ENCODE measurements at places on chromosomes 7 and 10. TPM values are rescaled to one million over a fixed set of nuclear protein-coding genes. Genes with fewer than 3 reads are reported as not detected.

- no peak for DNase-seq
Measured at GRCh38 chr7:100212631-100213286, 7.0 kb upstream of the PVRIG start.

- DNase-seq, result no peak
Measured at GRCh38 chr10:45379891-45380540, 6.0 kb downstream of the ALOX5 start.

GRCh38 chr7:47454069-47454973 lies 127.6 kb downstream of the TNS3 start:
- no peak for DNase-seq

DNA sequence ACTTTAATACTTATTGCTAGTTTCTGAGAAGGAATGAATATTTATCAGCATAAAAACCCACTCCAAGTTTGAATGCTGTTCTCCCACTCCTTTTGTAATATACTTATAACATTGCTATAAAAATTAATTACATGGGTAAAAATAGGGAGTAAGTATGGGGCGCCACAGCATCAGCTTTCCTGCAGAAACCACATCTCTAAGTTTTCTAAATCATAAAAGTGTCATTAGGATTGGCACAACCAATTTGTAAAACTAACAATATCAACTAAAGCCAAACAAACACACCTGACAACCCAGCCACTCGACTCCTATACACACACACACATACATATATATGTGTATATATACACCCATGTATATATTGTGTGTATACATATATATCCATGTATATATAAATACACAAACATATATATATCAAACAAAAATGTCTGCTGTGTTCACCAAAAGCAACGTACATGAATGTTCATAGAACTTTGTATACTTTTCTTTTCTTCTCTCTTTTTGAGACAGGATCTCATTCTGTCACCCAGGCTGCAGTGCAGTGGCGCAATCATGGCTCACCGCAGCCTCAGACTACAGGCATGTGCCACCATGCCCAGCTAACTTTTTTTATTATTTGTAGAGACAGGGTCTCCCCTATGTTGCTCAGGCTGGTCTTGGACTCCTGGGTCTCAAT lies 14.8 kb upstream of the LRRC17 start:
- no peak for DNase-seq

GRCh38 chr7:2932402-2933251 lies 88.5 kb upstream of the GNA12 start:
- no peak for DNase-seq

WEE2 gene
- total RNA-seq, result not detected

- no peak for DNase-seq
Measured at GRCh38 chr10:7872041-7872442, 53.7 kb downstream of the TAF3 start.

GNB2 gene
- total RNA-seq, result 245 TPM
